Progenitor cell of endocrine pancreas (in vitro differentiated cells): ENCODE measurements at places on chromosomes 2 and 18. TPM values are rescaled to one million over a fixed set of nuclear protein-coding genes. Genes with fewer than 3 reads are reported as not detected.

The SNRNP200 gene
- 223 and 235 TPM in 2 replicates for total RNA-seq

The SIX2 gene
- 4.0 and 7.0 TPM in 2 replicates for total RNA-seq

- peaks cover 12% of the 10 kb centered on the region for H3K4me1 ChIP-seq
- no peaks in the 10 kb centered on the region for H3K36me3 ChIP-seq
- no peaks in the 10 kb centered on the region for H3K27me3 ChIP-seq
Measured at GRCh38 chr2:112927745-112928144, 16.8 kb downstream of the IL37 start.

The ERBB4 gene
- total RNA-seq = 43.8 and 51.7 TPM in 2 replicates

- no peak for DNase-seq
- H3K36me3 ChIP-seq = no peaks in the 10 kb centered on the region
- H3K27me3 ChIP-seq = no peaks in the 10 kb centered on the region
- peak overlapping the region; percentile 53 for H3K27ac ChIP-seq
Measured at GRCh38 chr2:49004036-49004626, 150.2 kb downstream of the FSHR start.

DNA sequence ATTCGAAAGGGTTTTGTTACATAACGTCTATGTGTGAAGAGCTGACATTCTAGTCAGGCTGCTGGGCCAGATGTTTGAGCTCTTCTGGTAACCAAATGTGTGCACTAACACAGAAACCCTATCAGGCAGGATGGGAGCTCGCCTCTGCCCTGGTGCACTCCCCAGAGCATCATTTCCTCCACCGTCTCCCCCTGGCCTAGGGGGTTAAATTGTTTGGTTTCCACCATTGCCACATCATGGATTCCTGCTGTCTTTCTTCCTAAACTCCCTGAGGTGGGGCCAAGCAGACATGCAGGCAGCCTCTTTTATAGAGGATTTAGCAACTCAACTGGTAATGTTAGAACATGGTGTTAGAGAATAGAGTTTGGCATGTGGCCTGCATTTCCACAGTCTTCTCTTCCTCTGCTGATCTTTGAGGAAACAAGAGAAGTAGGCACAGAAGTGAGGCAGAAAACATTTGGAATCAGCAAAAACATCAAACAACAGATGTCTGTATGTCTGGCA is 87.3 kb downstream of the ANTXR1 start:
- no peak overlapping the region for H3K27ac ChIP-seq
- peaks cover 1% of the 10 kb centered on the region for H3K4me1 ChIP-seq
- DNase-seq = no peak
- H3K36me3 ChIP-seq = peaks cover 12% of the 10 kb centered on the region
- H3K4me3 ChIP-seq = no peak overlapping the region
- H3K27me3 ChIP-seq = no peaks in the 10 kb centered on the region

The RASGRP3 gene
- 0.49 TPM in 1 of 2 replicates, not detected in the other for total RNA-seq
